ENCODE measurements at places on chromosomes 12 and 14.
A peak's percentile ranks its signal among the peaks of the same experiment; 100 is the strongest.

GRCh38 chr12:124405592-124405991, 110.7 kb downstream of the RFLNA start:
- no peak for DNase-seq

- no peak for DNase-seq
These were observed 3.4 kb downstream of the XPOT start for GRCh38 chr12:64407342-64408223.

- peak; percentile 3 for DNase-seq
These were observed 290.9 kb downstream of the BTG1 start for GRCh38 chr12:91854725-91855124.

DNA sequence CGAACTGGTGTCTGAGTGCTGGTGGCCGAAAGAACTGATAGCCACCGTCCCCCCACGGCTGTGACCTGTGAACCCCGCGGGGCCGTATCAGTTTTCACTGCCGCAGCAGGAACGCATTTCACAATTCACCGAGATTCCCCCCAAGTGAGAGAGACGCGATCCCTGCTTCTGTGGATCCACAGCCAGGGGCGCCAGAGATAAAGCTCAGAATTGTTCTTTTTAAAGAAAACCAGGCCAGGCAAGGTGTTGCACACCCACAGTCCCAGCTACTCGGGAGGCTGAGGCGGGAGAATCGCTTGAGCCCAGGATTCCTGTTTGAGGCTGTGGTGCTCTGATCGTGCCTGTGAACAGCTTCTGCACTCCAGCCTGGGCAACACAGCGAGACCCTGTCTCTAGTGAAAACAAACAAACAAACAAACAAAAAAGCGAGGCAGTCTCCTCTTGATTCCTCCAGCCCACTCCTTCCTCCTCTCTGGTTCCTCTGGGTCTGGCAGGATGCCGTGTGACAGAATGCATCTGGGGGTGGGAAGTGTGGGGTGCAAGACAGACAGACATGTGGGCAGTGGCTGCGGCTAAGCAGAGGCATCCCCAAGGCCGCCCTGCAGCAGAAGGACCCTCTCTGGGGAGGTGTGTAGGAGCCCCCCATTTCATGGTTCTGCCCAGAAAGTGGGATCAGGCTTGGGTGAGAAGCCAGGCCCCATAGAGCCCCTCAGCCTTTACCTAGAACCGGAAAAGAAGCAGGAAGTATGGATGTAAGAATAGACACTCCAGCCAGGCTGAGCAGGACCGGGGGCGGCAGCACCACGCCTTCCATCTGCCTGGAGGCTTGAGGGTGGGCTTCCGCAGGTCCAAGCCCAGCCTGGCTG, 39.2 kb upstream of the PPP1R13B start:
- peak; percentile 17 for DNase-seq

DNA sequence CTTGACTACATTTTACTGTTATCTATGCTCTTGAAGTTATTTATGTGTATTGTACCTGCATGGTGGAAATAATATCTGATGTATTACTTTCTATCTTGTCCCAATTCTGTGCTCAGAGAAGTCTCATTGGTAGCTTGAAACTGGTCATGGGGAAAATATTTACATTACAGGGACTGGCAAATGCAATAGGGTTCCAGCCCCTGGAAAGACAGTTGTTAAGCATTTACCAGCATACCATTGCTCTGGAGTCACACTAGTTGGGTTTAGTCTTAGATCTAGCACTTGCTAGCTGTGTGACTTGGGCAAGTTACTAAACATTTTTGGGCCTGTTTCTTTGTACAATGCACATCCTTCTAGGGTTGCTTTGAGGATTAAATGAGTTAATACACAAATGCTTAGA, 86.3 kb upstream of the NRXN3 start:
- no peak for DNase-seq

- DNase-seq, result no peak
These were observed 115.2 kb downstream of the BCL11B start for GRCh38 chr14:99156814-99157213.

GRCh38 chr12:7915661-7916403, 20.2 kb downstream of the SLC2A3 start:
- peak; percentile 11 for DNase-seq

DNA sequence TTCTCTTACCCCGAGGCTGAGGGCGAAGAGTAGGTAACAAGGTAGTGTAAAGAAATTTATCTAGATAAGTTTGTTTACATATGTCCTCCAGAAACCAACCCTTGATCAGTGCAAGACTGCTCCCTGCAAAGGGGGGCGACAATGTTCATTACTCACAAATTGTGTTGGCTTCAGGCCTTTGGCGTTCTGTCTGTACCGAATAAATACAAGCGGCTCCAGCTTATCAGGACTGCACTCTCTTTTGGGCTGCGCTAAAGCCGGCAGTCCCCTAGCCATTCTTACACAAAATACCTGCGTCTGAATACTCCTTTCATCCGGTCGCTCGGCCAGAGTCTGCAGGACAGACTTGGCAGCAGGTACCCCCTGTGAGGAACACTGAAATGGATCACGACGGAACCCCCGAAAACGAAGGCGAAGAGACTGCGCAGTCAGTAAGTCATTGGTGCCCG, 116.4 kb downstream of the PPHLN1 start:
- no peak for DNase-seq

GRCh38 chr12:131065801-131066200, 112.1 kb downstream of the ADGRD1 start:
- no peak for DNase-seq

GRCh38 chr12:55743406-55744339, 751 bp downstream of the GDF11 start:
- DNase-seq, result peak; percentile 56

- DNase-seq, result no peak
These were observed 31.9 kb downstream of the FBXO34 start for GRCh38 chr14:55303125-55303499.

DNA sequence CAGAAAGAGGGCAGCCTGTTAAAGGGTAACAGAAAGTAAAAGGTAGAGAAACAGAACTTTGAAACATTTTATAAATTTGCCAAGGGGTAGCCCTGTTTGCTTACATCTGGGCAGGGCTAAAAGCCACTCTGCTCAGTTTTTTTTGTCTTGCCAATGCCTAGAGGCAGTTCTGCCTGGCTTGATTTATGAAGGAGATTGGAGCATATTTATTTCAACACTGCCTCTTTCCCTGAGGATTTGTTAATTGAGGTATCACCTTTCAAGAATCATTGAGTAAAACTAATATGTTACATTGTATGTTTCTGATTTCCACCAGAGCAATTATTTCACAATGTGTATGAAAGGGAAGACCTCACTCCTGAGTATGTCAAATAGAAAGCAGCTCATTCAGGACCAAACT, 160.8 kb downstream of the GXYLT1 start:
- no peak for DNase-seq

GRCh38 chr12:749751-750270, 2.6 kb upstream of the WNK1 start:
- no peak for DNase-seq

GRCh38 chr12:75658901-75659823, 147.8 kb upstream of the KRR1 start:
- DNase-seq, result peak; percentile 81

DNA sequence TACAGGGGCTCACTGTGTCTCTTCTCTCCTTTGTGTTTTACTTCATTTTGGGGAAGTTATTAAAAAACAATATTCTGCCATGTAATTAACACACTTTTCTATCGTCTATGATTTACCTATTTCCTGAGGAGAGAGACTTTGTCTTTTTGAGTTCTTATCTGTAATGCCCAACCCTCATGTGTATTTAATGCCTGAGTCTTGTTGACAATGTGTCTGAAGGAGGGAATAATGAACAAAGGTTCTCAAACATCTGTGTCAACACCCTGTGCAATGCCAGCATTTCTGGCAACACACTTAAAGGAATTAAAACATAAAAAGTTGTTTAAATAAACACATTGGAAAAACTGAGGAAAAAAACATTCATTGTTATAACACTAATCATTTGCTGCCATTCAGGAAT, 147.1 kb downstream of the SLC15A5 start:
- no peak for DNase-seq

GRCh38 chr14:93870377-93870776, 56.8 kb upstream of the FAM181A start:
- no peak for DNase-seq

- DNase-seq, result no peak
These were observed 57.1 kb downstream of the CCNK start for GRCh38 chr14:99538275-99538674.

DNA sequence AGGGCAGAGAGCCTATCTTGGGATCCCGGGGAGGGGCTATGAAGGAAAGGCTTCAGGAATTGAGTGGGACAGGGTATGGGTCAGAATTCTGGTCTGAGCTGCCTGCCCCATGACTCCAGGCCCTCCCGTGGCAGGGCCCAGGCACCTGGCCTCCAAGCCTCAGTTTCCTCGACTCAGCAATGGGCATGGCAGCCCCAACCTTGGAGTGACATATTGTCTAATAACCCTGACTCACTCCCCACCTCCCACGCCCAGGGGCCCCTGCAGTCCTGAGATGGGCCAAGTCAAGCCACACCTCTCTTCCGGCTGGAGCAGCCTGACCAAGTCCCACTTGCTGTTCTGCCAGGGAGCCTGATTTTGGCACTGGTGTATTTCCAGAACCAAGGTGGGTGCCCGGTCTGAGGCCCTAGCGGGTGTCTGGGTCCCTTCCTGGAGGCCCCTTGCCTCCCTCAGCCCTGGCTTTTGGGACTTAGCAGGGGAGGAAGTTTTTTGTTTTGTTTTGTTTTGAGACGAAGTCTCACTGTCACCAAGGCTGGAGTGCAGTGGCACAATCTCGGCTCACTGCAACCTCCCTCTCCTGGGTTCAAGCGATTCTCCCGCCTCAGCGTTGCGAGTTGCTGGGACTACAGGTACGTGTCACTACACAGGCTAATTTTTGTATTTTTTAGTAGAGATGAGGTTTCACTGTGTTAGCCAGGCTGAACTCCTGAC, 40.3 kb upstream of the RCOR1 start:
- no peak for DNase-seq

- peak; percentile 71 for DNase-seq
These were observed 1.1 kb downstream of the INHBE start for GRCh38 chr12:57456145-57456700.

DNA sequence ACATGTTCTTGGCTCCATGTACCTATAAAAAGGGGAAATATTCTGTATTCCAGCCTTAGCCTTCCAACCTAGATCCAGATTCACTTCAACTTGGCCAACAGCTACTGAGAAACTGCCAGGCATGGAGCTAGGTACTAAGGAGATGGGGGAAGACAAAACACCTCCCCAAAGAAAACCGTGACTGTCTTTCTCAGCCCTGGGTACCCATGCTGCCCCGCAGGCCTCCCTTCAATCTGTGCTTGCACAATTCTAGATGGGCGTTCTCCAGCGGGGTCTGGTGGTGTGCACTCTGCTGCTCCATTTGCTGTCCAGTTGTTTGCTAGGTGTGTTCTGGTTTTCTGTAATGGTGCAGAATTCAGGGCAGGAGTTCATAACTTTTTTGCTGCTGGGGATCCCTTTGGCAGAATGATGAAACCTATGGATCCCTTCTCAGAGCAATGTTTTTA, 817 bp upstream of the KRT4 start:
- no peak for DNase-seq

GRCh38 chr12:53004178-53004577, 2.1 kb upstream of the EIF4B start:
- no peak for DNase-seq

- peak; percentile 39 for DNase-seq
These were observed 979 bp downstream of the LTBP2 start for GRCh38 chr14:74610866-74611649.

- no peak for DNase-seq
These were observed 6.7 kb upstream of the SLC15A4 start for GRCh38 chr12:128830505-128830893.

DNA sequence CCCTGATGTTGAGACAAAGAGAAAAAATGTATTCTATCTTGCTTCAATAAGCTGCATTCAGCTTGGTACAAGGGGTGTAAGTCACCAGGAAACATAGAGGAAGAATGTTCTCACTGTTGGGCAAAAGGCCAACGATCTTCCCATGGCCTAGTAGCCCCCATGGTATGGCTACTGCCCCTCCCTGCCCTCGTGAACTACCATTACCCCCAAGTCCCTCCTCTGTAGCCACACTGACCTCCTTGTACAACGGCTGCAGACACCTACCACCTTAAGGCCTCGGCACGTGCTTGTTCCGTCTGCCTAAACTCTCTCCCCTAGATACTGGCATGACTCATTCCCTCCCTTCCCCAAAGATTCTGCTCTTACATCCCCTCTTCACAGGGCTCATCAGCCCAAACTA, 81.9 kb upstream of the ANO2 start:
- DNase-seq, result no peak

DNA sequence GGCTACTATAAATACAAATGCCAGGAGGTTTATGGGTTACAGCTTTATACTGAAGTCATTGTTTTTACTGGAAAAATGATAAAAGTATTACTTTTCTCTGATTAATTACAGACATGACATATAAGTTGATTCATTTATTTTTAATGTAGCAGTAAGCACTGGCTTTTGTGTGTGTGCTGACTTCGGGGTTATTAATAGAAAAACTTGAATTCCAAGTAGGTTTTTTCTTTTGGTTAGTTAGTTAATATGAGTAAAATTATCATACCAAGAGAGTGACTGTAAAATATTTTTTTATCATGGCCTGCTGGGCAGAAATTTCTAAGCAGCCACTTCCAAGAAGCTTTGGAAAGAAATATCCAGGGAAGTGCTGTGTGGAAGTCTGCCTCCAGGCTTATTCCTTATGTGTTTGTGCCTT, 56.4 kb downstream of the IFT81 start:
- DNase-seq, result peak; percentile 79

GRCh38 chr12:116916714-116917114, 6.0 kb downstream of the FBXW8 start:
- DNase-seq, result peak; percentile 45

- DNase-seq, result no peak
These were observed 11.1 kb upstream of the FBRSL1 start for GRCh38 chr12:132478845-132479244.

DNA sequence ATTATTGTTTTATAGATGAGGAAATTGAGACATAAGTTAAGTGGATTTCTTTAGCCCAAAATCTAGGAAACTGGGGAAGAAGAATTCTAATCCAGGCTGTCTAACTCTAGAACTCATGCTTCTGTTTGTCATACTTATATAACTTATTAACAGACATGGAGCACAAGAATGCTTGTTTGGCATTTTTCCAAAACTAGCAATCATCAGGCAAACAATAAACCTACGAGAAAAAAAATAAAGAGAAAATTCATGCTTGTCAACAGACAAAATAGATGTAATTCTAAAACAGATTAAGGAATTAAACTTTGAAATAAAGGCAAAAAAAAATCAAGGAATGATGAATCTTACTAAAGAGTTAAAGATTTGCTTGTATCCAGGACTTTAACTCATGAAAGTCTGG, 103.1 kb downstream of the METTL25 start:
- no peak for DNase-seq

GRCh38 chr12:47755655-47756562, 2.8 kb downstream of the RAPGEF3 start:
- no peak for DNase-seq

GRCh38 chr12:6347367-6348338, 5.8 kb upstream of the TNFRSF1A start:
- DNase-seq, result no peak

- no peak for DNase-seq
These were observed 27.4 kb downstream of the FAM177A1 start for GRCh38 chr14:35073486-35073885.

GRCh38 chr14:34650786-34651584, 21.0 kb upstream of the SNX6 start:
- peak; percentile 100 for DNase-seq

Data from fibroblast of upper back skin (primary cell).